Stimulated activated CD4-positive, alpha-beta T cell treated with anti-CD3 and anti-CD28 coated beads, TNF-alpha, amount 100 ng/mL, for 48 hours (primary cell): ENCODE measurements at places on chromosomes 6 and 20.

DNA sequence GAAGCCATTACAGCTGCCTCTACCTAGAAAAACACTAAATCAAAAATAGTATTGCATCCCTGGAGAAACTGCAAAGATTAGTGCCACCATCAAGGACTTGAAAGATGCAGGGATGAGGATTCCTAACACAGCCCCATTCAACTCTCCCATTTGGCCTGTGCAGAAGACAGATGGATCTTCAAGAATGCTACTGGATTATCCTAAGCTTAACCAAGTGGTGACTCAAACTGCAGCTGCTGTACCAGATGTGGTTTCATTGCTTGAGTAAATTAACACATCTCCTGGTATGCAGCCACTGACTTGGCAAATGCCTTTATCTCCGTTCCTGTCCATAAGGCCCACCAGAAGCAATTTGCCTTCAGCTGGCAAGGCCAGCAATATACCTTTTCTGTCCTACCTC lies 117.4 kb downstream of the TBC1D32 start:
- DNase-seq, result no peak

DNA sequence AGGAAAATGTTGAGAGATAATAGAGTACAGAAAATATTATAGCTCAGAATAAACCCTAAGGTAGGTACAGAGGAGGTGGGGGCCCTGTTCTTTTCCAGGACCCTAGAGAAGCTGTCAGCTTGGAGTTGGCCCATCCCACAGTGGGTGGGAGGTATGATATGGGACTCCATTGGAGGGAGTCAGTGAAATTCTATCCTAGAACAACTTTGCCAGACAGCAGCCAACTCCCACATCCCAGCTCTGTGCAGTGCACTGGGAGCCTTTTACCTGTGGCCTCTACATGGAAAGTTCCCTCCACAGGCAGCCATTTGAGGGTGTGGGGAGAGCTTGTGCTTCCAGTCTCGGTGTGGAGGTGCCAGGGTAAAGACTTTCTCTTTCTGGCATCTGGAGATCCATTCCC lies 36.8 kb upstream of the CLIC5 start:
- DNase-seq, result no peak

- no peak for DNase-seq
Observed at GRCh38 chr6:558089-558488, 98.8 kb downstream of the HUS1B start.

DNA sequence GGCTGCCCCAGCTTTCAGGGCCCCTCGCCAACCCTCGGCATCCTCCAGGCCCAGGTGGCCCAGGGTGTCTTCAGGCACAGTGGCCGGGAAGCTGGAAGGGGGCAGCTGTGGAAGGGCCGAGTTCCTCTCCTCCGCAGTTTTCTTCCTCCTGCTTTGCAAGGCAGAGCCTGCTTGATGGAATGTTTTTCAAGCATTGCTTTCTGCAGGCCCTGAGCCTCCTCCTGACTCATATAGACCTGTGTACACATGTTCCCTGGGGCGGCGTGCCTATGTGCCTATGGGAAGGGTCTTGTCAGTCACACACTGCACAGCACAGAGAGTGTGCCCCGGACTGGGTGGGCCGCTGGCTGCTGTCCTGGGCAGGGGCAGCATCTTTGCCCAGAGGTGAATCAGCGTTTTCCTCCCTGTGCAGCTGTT lies 107.5 kb downstream of the ERMARD start:
- no peak for DNase-seq

GRCh38 chr6:50842861-50843384 lies 24.3 kb downstream of the TFAP2B start:
- DNase-seq, result no peak

- no peak for DNase-seq
Observed at GRCh38 chr6:85670573-85670972, 27.9 kb upstream of the SYNCRIP start.

DNA sequence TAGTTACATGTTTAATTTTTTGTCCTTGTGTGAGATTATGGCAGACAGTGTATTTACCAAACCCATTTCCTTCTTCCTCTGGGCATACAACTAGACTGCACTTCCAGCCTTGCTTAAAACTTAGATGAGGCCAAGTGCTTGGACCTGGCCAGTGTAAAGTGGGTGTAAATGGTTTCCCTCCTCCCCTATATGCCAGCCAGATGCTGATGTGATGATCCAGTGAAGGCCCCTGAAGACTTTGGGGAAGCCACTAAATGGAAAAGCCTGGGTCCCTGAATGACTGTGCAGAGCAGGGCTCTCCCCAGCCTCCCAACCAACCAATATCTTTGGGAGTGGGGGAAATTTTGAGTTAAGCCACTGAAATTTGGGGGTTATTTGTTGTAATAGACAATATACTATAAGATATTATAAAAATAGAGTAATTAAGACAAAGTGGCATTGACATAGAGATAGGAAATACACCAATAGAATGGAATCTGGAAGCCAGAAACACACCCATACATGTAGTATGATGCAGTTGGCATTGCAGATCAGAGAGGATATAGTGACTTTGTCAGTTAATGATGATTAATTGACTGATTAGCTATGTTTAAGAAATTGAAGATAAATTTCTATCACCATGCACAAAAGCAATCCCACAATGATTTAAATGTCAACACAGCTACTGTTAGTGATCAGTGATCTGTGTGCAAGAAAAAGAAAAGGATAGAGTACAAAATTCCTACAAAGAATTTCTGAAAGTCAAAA lies 10.4 kb upstream of the SNX9 start:
- DNase-seq, result no peak

DNA sequence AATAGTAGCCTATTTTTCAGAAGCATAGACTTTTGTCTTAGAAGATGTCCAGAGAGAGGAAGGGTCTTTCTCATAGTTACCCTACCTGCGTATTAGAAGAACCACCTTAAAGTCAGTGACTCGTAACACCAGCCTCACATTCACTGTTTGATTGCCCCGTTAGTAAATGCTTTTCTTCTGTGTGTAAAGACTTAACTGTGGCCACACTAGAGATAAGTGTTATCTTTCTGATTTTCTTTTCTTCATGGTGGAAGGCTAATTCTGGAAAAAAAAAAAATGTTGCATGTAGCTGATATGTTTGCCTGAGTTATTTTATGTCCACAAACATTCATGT lies 83.9 kb downstream of the SAMD3 start:
- no peak for DNase-seq

DNA sequence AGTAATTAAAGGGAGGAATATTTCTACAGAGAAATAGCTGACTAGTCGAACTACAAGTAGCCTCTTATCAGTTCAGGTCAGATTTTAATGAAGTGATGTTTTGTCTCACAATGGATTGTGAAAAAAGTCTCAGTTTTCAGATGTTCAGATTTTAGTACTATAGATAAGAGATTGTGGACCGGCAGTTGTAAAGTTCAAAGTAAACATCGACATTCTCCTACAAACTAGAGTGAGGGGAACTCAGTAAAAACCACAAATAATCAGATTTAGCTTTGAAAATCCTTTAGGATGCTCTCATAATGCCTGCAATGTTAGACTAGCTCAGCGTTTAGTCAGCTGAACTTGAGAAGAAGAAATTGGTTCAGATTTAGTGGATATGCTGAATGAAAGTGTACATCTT lies 39.9 kb downstream of the RCAN2 start:
- no peak for DNase-seq

GRCh38 chr20:62398120-62398821 lies 8.8 kb downstream of the CABLES2 start:
- no peak for DNase-seq

GRCh38 chr6:65052626-65053025 lies 654.4 kb downstream of the EYS start:
- no peak for DNase-seq

DNA sequence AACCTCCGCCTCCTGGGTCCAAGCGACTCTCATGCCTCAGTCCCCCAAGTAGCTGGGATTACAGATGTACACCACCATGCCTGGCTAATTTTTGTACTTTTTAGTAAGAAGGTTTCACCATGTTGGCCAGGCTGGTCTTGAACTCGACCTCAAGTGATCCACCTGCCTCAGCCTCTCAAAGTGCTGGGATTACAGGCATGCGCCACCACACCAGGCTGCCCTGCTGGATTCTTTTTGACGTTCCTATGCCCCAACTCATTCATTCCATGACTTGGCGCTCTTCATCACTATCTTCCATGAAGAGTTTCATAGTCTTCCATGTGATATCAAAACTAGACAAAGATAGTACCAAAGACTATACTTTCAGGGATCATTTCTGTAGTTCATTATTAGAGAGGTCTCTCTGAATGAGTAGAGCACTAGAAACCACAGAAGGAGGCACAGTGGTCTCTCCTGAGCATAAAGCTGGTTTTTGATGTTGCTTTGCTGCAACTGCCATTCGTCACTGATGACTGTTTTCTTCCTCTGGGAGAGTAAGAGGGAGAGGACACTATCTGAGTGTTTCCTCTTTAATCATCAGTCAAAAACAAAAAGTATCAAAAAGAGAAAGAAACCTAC lies 23.5 kb downstream of the DNAAF9 start:
- peak; percentile 40 for DNase-seq

GRCh38 chr6:2944405-2945152 lies 26.8 kb downstream of the SERPINB6 start:
- DNase-seq, result no peak

- DNase-seq, result no peak
Observed at GRCh38 chr6:156977527-156978291, 200.5 kb downstream of the ARID1B start.

DNA sequence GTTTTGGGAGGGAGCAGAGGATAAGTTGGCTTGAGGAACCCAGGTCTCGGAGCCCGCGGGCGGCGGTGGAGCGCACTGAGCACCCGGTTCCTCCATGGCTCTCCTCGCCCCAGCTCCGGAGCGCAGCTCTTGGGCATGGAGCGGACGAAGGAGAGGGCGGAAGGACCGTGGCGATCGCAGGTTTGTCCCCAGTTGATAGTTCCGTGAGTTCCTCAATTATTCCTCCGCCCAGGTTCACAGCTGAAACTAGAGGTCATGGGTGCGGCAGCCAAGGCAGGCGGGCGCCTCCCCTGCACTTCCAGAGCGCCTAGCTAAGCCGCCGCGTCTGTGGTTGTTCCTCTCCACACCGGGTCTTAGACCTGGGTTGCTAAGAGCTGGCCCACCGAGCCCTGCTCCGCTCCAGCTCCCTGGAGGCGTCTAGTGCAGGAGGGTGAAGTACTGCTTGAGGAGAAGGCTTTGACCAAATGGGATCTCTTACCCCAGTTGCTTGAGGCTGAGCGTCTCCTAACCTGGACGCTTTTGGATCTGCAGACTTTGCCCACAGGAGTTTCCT lies at the start of gene HTR1B:
HTR1B (minus strand) TSS at position 184 of the 553 bp plus-strand sequence; CDS start at position 96, 88 bp downstream.
- DNase-seq, result no peak
